Heart left ventricle (tissue), 16 donors: ENCODE measurements at places on chromosomes 6 and 20. TPM values are rescaled to one million over a fixed set of nuclear protein-coding genes. Genes with fewer than 3 reads are reported as not detected.
A peak's percentile ranks its signal among the peaks of the same experiment; 100 is the strongest.

Gene TULP1
- not detected for total RNA-seq

- no peak for DNase-seq
Measured at GRCh38 chr6:94323853-94324252, 904.5 kb upstream of the EPHA7 start.

DNA sequence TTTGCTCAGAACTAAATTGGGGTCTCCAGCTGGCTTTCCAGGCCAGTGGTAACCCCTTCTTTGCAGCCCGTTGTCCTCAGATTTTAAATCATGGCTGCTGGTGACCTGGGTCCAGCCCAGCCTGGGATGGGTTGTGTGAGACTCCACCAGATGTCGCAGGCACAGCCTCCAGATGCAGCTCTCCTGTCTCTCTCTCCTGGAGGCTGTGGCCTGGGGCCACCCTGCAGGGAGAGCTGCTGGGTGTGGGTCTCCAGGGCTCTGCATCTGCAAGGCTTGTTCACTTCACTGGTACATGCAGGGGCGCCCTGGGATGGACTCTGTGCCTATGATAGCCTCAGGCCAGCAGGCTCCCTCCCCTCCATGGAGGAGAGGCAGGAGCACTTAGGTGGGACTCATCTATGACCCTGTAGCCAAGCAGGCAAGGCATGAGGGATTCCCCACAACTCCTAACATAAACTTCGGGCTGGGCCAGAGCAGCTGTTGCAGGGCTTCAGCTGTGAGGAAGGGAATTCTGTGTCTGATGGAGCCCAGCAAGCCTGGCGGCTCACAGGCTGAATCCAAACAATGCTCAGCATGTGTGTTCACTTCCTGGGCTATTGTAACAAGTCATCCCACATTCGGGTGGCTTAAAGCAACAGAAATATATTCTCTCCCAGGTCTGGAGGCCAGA lies 94.7 kb upstream of the NXT1 start:
- DNase-seq = no peak

DNA sequence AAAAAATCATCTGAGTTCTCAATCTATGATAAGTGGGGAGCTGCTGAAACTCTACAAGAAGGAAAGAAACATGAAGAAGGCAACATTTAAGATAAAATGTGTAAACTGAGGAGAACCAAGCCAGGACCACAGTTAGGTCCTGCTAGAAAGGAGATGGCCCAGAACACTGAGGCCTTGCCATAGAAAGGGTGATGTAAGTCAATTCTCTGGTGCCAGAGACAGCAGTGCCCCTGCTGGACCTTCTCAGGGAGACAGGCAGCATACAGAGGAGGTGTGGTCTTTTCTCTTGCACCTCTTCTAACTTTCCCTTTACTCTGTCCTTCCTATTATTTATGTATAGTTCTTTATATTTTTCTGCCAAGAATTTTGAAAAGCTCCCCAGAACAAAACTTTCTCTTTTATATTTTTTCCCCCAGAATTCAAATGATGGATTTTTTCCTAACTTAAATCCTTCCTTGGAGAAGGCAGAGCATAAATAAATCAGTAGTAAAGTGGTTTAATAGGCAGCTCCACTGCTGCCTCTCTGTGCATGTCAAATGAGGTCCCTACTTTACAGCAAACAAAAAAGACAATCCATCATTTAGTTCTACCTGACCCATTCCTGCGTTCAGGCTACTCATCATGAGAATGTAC lies 9.0 kb downstream of the UQCC2 start:
- DNase-seq = no peak

GRCh38 chr20:37190354-37191112 lies 11.2 kb upstream of the MROH8 start:
- DNase-seq = no peak

GRCh38 chr6:20198775-20199174 lies 13.5 kb downstream of the MBOAT1 start:
- no peak for DNase-seq

Gene CYP21A2
- total RNA-seq = 0.69 TPM

DNA sequence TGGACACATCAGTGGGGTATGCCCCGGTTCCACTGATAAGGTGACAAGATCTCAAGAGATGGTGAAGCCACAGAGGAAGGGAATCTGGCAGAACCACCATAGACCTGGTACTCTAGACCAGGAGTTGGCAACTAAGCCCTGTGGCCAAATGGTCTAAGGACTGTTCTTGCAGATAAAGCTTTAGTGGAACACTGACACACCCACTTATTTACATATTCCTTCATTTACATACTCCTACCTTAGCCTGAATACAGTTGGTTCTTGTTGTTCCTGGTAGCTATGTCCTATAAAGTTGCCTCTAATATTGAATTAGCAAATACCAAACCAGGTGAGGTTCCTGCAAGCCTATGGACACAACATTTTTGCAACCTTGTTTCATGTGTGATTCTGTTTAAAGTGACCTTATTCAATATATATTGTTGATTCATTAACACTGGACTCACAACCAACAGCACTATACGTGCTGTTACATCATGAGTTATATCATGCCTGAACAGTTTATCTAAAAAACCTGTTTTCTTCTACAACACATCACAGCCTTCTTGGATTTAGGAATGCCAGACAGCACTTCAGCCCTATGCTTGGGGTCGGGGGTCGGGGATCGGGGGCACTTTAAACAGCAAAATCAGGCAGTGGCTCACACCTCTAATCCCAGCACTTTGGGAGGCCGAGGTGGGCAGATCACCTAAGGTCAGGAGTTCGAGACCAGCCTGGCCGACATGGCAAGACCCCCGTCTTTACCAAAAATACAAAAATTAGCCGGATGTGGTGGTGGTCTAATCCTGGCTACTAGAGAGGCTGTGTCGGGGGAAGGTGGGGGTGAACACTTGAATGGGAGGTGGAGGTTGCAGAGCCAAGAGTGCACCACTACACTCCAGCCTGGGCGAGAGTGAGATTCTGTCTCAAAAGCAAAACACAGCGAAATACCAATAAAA lies 2.5 kb downstream of the CCDC167 start:
- no peak for DNase-seq

DNA sequence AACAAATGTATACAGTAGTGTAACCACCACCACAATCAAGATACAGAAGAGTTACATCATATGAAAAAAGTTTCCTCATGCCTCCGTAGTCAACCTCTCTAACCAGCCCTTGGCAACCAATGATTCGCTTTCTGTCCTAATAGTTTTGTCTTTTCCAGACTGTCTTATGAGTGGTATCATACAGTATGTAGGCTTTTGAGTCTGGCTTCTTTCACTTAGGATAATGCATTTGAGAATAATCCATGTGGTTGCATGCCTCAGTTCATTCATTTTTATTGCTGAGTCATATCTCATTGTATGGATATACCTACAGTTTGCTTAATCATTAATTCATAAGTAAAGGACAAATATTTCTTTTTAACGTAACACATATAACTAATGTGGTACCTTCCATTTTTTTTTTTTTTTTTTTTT lies 86.4 kb upstream of the RIPOR2 start:
- no peak for DNase-seq

GRCh38 chr20:57680131-57680716 lies 29.6 kb downstream of the PMEPA1 start:
- no peak for DNase-seq

DNA sequence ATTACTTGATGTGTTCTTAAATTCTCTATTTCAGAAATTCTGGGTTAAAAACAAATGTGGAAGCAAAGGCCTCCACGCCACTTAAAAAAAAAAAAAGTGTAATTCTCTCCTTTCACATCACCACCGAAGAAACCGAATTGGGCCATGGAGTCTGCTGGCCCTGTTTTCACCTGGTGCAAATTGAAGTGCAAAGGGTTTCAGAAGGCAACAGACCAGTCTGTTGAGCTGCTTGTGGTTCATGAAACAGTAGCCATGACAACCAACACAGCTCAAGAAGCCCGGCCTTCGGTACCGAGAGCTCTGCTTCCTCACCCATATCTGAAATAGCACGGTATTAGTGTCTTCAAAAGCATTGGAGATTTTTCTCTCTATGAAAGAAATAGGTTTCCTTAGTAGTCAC lies 63.1 kb downstream of the GMPR start:
- DNase-seq = no peak

DNA sequence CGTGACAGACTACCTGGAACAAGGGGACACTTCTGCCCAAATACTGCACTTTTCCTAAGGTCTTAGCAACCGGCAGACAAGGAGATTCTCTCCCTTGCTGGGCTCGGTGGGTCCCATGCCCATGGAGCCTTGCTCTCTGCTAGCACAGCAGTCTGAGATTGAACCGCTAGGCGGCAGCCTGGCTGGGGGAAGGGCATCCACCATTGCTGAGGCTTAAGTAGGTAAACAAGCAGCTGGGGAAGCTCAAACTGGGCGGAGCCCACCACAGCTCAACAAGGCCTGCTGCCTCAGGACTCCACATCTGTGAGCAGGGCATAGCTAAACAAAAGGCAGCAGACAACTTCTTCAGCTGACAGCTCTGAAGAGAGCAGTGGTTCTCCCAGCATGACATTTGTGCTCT lies 87.8 kb upstream of the ASCC3 start:
- DNase-seq = no peak

DNA sequence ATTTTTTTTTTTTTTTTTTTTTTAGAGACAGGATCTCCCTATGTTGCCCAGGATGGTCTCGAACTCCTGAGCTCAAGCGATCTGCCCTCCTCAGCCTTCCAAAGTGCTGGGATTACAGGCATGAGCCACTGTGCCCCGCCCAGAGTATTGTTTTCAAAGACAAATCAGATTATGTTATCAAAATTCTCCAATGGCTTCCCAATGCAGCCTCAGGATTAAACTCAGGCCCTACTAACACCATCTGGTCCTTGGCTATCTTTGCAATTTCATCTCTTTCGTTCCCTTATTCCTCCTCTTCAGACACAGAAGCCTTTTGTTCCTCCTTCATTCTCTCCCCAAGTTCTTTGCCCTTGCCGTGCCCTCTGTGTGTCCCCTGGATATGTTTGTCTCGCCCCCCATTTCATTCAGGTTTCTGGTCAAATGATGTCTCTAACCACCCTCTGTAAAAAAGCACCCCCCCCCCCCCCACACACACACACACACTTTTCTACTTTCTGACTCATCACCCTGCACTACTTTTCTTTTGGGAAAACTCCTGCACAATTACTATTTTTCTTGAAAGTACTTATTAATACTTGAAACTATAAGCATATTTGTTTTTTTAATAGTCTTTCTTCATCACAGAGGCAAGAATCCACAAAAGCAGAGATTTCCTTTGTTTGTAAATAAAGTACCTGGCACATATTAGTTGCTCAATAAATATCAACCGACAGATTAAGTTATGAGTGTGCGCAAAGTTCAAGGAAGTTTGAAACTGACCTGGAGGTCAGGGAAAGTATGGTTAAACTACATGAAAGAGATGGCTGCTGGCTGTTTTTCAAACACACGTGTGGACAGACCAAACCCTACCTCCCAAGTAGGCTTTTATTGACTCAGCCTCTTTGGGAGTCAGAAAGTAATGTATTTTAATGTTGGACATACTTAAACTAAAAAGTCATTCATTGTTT lies 16.7 kb downstream of the BTN1A1 start:
- DNase-seq = no peak

Gene BMP7
- 1.2 TPM for total RNA-seq

DNA sequence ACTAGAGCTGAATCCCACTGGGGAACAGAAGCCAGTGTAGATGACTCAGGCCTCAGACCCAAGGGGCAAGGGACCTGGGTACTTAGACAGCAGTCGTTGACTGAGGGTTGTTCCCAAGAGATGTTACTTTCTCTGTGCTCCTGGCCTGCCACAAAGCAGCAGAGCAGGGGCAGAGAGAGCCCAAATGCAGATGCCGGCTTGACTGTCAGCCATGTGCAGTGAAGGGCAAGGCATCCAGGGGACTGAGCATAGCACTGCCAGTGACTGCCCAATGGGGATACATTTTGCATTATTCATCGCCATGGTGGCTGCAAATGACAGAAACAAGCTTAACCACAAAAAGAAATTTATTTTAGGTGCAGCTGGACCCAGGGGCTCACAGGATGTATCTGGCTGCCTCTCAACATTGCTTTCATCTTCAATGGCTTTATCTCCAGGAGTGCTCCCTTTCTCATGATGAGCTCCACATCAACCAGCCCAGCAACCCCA lies 7.6 kb upstream of the TP53RK start:
- DNase-seq = no peak

GRCh38 chr6:89843070-89843469 lies 13.4 kb downstream of the CASP8AP2 start:
- no peak for DNase-seq

Gene ECT2L
- 1.9 TPM for total RNA-seq

Gene TUBB1
- 0.38 TPM for total RNA-seq

GRCh38 chr6:133961831-133962230 lies 8.8 kb downstream of the TBPL1 start:
- DNase-seq = no peak

DNA sequence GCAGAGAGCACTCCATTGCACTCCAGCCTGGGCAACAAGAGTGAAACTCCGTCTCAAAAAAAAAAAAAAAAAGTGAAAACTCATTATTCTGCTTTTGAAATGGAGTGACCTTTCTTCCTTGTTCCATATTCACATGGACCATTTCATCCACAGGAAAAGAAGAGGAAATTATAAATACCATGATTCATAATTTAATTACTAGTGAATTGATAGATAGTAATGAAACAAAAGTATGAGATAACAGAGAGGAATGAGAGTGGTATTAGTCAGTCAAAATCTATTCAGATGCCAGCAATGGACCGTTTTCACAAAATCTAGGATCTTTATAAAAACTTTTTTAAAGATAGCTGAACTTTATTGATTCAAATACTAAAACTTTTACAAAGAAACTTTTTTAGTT lies 443.1 kb upstream of the FLRT3 start:
- DNase-seq = no peak

Gene MUC22
- total RNA-seq = 0.22 TPM

Gene CDSN
- total RNA-seq = not detected

Gene HTR1E
- total RNA-seq = not detected

Gene GCNT2
- total RNA-seq = 43.1 TPM

- peak; percentile 21 for DNase-seq
Measured at GRCh38 chr20:57467742-57468141, 57.2 kb downstream of the CTCFL start.

DNA sequence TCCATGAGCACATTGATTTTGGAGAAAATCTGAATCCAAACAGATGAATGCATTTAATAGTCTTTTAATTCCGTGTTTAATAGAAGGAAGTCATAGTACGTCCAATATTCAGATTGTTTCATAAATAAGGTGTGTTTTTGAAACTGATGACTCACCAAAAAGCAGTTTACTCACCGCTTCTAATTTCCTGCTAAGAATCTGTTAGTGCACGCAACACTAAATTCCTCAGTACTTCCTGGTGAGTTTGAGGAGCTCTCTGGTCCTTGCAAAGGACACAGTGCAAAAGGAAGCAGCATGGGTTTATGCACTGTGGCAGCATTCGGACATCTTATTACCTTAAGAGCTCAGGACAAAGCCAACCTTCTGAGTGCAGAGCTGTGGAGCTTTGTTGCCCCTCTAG lies 2.3 kb upstream of the ADGRF1 start:
- DNase-seq = no peak

- no peak for DNase-seq
Measured at GRCh38 chr6:28884423-28885131, 39.2 kb downstream of the TRIM27 start.

Gene EYA4
- total RNA-seq = 21.6 TPM
